ENCODE measurements at places on chromosomes 7 and 10.
A peak's percentile ranks its signal among the peaks of the same experiment; 100 is the strongest.

DNA sequence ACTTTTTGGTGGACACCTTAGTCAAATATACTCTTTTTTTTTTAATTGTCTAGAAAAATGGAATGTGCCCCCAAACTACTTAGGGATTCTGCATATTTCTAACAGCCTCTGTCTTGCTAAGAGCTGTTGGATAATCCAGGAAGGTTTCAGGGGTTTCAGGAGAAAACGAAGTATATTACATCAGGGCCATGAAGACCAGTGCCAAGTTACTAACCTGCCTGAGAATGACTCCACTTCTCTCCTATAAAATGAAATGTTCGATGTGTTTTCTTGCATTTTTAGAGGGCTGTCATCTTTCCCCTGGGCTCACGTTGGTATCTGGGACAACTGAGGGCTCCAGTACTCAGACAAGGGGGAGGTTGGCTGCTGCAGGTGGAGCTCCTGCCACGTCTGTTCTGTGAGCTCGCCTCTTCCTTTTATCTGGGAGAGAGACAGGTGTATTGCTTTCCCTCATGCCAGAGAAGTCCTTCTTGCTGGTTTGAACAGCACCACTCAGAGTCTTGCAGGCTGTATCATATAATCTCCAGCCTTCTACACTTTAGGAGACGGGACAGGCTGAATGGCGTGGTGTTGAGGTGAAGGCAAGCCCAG lies 71.3 kb downstream of the CAMK1D start:
- DNase-seq, result no peak

DNA sequence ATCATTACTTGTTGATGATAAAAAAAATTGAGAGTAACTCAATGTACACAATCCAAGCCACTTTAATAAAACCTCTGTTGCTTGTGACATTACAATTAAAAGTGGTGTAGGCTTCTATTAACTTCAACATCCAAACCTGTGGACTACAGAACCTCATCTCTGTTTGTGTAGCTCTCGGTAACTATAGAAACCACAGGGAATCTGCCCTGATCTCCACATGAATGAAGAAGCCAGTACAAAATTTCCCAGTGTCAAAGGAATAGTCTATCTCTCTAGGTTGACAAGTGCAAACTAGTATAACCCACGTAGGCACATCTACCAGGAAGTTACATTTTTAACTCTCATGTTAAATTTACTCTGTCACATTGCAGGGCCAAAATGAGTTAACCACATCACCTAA lies 204.3 kb downstream of the CHCHD3 start:
- DNase-seq, result no peak

GRCh38 chr7:96679886-96680285 lies 29.8 kb downstream of the SEM1 start:
- no peak for DNase-seq

- DNase-seq, result peak; percentile 55
Measured at GRCh38 chr7:11192506-11192905, 218.8 kb downstream of the PHF14 start.

DNA sequence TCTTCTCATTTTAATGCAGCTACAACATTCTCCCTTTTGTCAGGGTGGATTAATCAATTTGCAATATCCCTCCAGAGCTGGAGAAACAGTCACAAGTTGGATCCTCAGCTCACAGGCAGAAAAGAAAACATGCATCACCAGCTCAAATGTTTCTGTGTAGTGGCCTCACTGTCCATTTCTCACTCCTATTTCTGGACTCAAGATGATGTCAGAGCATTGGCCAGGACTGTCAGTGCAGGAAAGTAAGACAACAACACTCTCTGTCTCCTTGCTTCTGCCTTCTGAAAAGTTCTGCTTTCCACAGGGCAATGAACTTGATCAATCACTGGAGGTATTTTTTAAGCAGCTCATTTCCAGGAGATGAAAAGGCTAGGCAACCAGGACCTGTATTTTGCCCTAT lies 8.2 kb upstream of the SVIL start:
- peak; percentile 61 for DNase-seq

DNA sequence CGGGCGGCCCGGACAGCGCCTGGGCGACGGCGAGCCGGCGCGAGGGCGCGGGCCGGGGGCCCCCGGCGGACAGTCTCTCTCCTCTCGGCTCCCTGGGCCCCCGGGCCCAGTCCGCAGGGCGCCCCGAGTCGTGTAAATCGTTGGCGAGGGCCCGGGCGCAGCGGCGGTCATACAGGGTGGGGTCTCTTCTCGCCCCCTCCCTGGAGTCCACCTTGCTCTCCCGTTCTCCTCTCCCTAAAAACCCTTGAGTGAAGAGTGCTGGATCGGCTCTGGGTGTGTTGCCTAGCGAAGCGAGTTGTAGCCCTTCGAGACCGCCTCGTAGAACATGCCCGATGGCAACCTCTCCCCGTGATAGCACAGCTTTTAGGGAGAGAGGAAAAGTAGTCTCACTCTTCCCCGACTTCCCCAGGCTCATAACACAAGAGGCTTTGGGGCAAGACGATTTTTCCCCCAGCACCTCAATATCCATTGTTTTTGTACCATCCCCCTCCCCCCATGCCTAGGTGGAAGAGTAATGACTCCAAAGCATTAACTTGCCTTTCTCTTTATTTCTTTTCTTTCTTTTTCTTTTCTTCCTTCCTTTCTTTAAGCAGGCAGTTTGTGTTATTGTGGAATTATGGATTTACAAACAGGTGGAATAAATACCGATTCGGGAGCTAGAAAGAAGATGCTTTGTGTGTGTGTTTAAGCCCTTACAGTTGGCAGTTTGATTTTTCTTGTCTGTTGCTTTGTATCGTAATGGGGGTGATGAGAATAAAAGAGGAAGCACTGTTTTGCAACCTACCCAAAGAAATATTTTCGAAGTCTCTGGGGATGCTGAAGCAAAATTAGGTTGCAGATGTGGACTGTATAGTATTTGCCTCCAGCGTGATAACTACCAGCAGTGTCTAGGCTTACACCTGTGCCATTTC lies 822 bp downstream of the SHOC2 start:
- peak; percentile 15 for DNase-seq

- peak; percentile 48 for DNase-seq
Measured at GRCh38 chr10:100506596-100507356, 12.9 kb downstream of the SEC31B start.

- no peak for DNase-seq
Measured at GRCh38 chr7:116950889-116951351, 2.4 kb upstream of the ST7 start.

GRCh38 chr7:131080754-131081153 lies 246.9 kb upstream of the MKLN1 start:
- DNase-seq, result no peak

- peak; percentile 40 for DNase-seq
Measured at GRCh38 chr7:91239171-91239604, 25.0 kb upstream of the FZD1 start.

DNA sequence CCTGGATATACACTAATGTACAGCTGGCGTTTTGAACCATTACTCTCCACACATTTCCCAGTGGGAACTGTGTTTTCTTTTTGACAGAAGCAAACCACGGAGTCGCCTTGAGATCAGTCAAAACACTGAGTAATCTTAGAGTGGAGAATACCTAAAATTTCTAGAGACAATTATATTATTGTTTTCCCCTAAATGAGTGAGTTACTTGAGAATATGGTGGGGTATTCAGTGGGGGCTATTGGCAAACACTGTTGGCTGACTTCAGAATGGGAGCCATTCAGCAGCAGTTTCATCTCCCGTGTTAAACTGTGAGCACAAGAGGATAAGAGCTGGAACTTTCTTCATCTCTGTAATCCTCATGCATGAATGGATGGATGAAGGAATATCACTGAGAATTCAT lies 6.2 kb downstream of the IL2RA start:
- no peak for DNase-seq

GRCh38 chr10:22554461-22555182 lies 159.8 kb downstream of the PIP4K2A start:
- peak; percentile 78 for DNase-seq

- DNase-seq, result peak; percentile 71
Measured at GRCh38 chr10:119139464-119140067, 25.9 kb downstream of the SFXN4 start.

- no peak for DNase-seq
Measured at GRCh38 chr7:101154693-101155102, 422 bp downstream of the AP1S1 start.

DNA sequence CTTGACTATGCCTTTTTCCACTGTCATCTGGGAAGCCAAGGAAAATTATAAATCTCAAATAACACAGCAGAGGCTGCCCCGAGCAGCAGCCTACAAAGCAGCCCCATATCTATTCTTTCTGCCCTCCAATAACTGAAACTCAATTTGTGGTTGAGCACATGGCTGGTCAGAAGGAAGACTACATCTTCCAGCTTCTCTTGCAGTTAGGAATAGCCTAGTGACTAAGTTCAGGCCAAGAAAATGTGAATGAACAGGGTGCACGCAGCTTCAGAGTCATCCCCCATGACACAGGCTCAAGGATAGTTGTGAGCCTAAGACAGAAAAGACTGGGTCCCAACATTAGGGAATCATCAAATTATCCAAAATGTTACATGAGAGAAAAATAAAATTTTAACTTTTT lies 42.3 kb downstream of the CHCHD3 start:
- no peak for DNase-seq

GRCh38 chr7:92621026-92621540 lies 30.9 kb upstream of the FAM133B start:
- DNase-seq, result peak; percentile 62

DNA sequence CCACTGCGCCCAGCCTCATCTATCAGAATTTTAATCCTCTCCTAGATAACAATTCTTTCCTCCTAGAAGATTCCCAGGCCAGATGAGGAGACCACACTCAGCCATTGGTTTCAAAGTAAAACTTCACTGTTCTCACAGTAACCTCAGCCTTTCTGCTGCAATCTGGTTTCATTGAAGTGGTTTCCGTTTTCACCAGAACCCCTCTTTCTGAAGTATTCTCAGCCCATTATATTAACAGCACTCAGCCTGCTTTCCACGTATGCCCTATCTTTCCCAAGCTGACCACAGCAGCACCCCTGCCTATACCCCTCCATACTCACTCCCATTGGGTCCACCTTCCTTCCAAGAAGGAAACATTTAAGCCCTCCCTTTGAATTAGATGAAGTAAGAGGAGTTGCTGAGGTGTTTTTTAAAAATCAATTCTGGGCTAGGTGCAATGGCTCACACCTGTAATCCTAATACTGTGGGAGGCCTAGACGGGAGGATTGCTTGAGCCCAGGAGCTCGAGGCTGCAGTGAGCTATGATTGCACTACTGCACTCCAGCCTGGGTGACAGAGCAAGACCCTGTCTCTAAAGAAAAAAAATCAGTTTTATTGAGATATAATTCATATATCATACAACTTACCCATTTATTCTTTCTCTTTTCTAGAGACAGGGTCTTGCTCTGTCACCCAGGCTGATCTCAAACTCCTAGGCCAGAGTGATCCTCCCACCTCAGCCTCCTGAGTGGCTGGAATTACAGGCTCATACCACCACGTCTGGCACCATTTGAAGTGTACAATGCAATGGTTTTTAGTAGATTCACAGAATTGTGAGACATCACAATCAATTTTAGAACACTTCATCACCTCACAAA lies 11.3 kb downstream of the PLAU start:
- no peak for DNase-seq

DNA sequence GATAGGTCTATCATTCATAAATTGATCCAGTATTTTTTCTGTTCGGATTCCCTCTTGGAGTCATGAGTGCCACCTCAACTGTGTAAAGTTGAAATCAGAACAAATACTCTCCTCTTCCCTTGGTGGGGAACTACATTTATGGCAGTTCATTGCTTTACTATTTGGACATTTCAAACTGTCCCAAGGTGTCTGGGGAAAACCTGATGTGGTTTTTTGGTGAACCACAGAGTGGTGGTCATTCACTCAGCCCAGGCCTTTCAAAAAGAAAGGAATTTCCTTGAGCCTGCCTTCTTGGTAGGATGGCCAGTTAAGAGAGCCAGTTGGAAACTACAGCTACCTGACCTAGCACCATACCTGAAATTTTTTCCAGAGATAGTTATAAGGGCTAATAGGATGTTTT lies 59.0 kb downstream of the ABCB1 start:
- no peak for DNase-seq

DNA sequence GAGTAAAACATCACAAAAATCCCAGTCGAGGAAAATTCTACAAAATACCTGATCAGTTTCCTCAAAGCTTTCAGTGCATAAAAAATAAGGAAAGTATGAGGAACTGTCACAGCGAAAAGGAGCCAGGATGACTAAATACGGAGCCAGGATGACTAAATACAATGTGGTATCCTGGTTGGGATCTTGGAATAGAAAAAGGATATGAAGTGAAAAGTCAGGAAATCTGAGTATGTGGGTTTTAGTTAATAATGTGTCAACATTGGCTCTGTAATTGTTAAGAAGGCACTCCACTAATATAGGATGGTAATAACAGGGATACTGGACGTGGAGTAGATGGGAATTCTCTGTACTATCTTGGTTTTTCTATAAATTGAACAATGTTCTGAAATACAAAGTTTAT lies 175.5 kb downstream of the SUGCT start:
- DNase-seq, result no peak

DNA sequence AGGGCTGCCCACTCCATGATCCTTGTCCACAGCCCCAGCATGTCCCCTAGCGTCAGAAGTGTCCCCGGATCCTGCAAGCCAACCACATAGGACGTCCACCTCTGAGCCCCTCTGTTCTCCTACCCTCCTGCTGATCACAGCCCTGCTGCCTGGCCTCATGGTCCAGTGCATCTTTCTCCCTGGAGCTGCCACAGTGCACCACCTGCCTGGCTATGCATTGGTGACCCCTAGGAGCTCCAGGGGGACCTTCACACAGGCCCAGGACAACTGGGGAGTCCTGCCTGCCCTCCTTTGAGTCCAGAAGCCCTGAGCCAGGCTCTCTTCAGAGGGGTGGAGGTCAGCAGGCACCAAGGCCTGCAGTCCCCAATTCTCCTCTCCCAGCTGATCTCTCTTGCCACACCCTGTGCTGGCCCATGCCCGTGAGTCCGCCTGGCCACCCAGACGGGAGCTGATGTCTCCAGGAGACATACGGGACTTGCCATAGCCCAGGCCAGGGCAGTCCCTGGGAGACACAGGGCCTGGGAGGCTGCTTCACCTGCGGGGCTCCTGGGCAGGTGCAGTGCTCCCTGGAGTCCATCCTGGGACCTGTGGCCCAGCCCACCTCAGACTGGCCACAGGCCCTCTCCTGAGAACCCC lies 77.4 kb upstream of the RET start:
- DNase-seq, result peak; percentile 7

- no peak for DNase-seq
Measured at GRCh38 chr10:52248697-52249306, 65.3 kb upstream of the DKK1 start.

GRCh38 chr7:95737828-95738505 lies 34.4 kb upstream of the DYNC1I1 start:
- no peak for DNase-seq

- DNase-seq, result no peak
Measured at GRCh38 chr10:46052791-46053375, 6.8 kb upstream of the MSMB start.

GRCh38 chr10:18068401-18068800 lies 71.8 kb upstream of the CACNB2 start:
- no peak for DNase-seq

GRCh38 chr7:1694611-1695511 lies 24.8 kb downstream of the ELFN1 start:
- no peak for DNase-seq

- DNase-seq, result no peak
Measured at GRCh38 chr10:60975716-60976115, 31.7 kb upstream of the RHOBTB1 start.

- peak; percentile 26 for DNase-seq
Measured at GRCh38 chr10:90847436-90847835, 10.4 kb downstream of the HTR7 start.

All from AG20443 (cell line).